Erythroblast (primary cell): ENCODE measurements at places on chromosomes 3 and 15.
A peak's percentile ranks its signal among the peaks of the same experiment; 100 is the strongest.

GRCh38 chr3:141448606-141449220, 38.1 kb upstream of the RASA2 start:
- no peak for DNase-seq

- DNase-seq, result no peak
Observed at GRCh38 chr3:97910931-97911351, 61.3 kb downstream of the RIOX2 start.

DNA sequence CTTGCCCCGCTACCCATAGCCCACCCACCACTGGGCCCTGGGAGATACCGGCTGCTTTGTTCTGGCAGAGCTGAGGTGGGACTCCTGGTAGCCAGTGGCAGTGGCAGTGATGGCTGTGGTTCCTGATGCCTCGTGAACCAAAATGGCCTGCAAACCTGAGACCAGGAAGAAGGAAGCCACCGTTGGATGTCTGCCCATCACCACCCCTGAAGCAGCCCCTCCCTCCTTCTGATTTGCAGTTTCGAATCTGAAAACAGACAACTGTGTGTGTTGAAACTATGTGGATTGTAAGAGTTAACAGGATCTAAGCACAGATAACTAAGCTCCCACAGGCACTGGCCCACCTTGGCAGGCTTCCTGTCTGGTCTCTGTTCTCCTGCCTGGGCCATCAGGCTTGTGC, 66.6 kb downstream of the NUP210 start:
- DNase-seq, result no peak

GRCh38 chr3:5187920-5188418, 462 bp downstream of the EDEM1 start:
- DNase-seq, result peak; percentile 73

DNA sequence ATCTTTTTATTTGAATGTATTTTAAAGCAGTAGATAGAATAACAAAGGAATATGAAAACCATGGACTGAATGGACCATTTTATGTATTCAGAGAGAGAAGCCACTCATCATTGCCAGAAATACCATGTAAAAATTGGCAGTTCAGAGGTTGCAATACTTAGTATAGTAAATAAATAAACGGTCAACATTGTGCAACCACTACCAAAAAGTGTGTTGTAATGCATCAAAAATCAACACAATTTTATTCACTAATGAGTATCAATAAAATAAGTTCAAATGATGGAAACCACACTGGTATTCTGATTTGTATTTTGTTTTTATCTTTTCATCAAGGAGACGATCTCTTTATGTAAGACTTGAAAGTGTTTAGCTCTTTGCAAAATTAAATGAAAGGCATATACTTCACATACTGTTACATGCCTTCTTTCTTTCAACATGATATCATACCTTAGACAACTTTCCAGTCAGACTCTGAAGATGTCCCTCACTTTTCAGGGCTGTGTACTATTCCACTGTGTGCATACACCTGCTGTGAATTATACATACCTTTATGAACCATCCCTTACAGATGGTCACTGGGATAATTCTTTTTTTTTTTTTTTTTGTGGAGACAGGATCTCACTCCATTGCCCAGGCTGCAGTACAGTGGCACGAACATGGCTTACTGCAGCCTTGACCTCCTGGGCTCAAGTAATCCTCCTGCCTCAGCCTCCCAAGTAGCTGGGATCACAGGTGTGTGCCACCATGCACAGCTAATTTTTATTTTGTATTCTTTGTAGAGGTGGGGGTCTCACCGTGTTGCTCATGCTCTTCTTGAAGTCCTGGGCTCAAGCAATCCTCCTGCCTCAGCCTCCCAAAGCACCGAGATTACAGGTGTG, 40.3 kb downstream of the CCK start:
- no peak for DNase-seq

- no peak for DNase-seq
Observed at GRCh38 chr15:62976301-62976881, 66.2 kb upstream of the TPM1 start.

DNA sequence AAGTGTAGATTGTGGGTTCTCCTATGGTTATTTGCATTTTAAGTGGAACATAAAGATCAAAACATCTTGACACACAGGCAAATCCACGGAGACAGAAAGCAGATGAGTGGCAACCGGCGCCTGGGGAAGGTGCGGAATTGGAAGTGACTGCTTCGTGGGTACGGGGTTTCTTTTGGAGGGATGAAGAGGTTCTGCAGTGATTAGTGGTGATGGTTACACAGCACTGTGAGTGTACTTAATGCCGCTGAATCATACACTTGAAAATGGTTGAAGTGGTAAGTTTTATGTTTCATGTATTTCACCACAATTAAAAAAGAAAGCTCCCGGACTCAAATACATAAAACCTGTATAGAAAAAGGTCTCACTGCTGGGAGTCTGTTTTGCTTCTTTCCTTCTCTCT, 18.5 kb upstream of the VPS33B start:
- no peak for DNase-seq

- DNase-seq, result no peak
Observed at GRCh38 chr15:80411788-80412288, 7.7 kb downstream of the ARNT2 start.

- no peak for DNase-seq
Observed at GRCh38 chr15:78259232-78259631, 5.1 kb upstream of the DNAJA4 start.

DNA sequence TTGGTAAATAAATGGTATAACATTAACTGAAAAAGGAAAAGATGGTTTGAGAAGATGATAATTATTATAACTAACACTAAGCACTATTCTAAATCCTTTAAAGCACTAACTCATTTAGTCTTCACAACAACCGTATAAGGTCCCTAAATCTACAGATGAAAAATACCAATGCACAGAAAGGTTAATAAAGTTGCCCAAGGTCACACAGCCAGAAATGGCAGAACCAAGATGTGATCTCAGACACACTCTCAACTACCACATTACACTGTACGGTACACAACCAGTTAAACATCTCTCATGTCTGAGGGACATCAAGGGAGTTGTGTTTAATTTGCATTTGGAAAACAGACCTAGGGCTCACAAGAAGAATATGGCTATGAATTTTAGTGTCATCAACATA, 23.1 kb downstream of the RAB27A start:
- no peak for DNase-seq

- peak; percentile 25 for DNase-seq
Observed at GRCh38 chr3:194685718-194686413, at the start of gene FAM43A. Gene FAM43A, plus strand, starts transcription at chr3:194685883. Its CDS starts 944 bp downstream, at chr3:194686827.

DNA sequence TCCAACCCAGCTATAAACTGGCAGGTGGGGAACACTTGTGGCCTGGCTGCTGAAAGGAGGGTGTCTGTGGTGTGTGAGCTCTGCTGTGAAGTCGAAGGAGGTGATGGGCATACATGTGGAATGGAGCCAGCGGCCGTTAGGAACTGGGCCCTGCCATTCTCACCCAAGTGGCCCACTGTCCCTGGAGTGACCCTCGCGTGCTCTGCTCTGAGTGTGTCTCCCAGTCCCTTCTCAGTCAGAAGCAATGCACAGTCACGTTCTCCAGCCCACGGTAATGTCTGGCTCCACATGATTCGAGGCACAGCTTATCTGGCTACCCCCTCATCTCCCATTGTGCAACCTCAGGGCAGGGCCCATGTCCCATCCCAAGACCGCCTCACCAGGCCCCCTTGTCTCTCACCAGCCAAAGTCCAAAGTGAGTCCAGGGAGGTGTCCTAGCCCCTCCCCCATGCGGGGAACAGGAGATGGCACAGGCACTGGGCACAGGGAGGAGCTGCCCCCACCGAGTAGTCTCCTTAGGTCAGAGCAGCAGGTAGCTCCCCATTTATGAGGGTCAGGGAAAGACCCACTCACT, 62.9 kb downstream of the ZNF445 start:
- DNase-seq, result no peak

- DNase-seq, result no peak
Observed at GRCh38 chr3:169755488-169755887, 9.4 kb downstream of the TERC start.

- DNase-seq, result no peak
Observed at GRCh38 chr15:61680260-61681037, 379.8 kb downstream of the VPS13C start.

GRCh38 chr3:156174229-156174847, 54.0 kb downstream of the KCNAB1 start:
- DNase-seq, result no peak

- no peak for DNase-seq
Observed at GRCh38 chr3:43331381-43331780, 45.0 kb downstream of the SNRK start.

DNA sequence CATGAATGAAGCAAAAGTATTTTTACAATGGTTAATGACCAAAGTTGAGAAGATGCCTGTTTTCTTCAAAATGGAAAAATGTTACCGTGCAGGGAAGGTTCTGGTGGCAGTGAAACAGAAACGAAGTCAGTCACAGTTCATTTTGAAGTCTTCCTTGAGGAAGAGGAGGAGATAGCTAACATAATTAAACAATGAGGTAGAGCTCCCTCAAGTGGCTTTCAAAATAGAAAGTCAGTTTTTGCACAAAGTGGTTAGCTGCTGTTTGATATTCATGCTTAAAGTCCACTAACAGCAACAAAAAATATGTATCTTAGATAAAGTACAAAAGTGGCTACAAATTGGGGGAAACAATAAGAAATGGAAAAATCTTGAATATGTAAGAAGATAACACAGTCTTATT, 87.3 kb downstream of the TFG start:
- peak; percentile 31 for DNase-seq

DNA sequence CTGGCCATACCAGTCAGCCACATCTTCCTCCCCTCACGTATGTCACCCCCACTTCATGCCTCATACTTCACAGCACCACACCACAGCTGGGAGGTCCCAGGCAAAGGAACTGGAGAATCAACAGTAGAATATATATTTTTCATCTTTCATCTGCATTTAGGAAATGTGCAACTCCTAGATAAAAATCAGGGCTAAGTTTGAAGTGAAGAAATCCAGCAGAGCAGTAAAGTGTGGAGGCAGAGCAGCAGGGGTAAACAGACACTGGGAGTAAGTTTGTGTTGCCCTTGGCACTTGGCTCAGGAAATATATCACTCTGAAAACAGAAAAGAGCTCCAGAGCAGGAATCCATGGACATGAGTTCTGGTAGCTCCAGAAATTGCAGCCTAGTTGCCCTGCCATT, 2.8 kb upstream of the HERC1 start:
- DNase-seq, result peak; percentile 84

DNA sequence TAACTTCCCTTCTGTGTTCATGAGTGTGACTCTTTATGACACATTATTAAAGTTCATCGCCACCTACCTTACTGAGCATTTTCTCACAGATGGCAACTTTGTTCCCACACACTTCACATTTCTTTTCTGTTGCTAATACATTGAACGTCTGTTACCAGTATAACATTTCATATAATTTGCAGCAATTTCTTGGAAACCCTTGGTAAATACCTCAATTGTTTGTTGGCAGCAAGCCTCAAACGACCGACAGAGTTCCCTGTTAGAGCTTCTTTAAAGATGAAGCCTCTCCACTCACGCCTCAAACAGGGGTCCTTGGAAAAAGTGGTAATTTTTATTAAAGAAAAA, 3.2 kb upstream of the CHSY1 start:
- peak; percentile 25 for DNase-seq

DNA sequence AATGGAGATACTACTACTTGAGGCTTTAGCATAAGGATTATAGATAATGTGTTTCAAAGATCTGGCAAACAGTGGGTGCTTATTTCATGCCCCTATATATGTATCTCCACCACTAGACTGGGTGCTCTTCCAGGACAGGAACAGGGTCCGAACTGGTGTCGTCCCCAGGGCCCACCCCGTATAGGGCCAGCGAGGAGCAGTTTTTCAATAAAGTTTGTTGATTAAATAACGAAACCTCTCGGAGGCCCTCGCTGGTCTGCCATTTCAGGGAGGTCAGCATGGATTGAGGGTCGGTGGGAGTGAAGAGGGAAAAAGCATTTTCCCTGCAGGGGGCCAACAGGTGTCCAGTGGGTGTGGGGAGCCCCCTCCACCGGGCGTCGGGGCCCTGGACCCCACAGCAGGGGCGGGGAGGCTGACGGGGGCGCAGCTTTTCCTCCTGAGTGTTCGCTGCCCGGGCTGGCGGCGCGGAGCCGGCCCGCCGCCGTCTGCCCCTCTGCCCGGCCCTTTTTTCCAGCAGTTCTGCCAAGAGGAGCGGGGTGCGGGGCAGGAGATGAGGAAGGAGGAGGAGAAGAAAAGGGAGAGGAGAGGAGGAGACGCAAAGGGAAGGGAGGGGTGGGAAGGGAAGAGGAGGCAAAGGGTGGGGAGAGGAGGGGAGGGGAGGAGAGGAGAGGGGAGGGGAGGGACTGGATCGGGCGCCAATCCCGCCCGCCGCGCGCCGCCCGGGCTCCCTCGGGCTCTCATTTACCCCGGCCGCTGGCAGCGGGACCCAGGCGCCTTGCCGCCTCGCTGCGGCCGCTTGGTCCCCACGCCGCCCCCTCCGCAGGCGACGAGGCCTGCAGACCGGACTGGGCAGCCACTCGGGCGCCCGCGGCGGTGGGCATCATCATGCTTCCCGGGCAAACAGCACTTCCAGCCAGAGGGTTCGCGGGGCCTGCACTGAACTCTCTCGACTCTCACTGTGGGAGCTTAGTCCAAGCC, 66.3 kb downstream of the ISG20 start:
- DNase-seq, result no peak

- no peak for DNase-seq
Observed at GRCh38 chr3:64617610-64618009, 70.2 kb downstream of the ADAMTS9 start.

GRCh38 chr15:80247320-80247719, 4.7 kb downstream of the CTXND1 start:
- no peak for DNase-seq
